CD4-positive, alpha-beta T cell treated with Interleukin-15 for 1 hour (primary cell): ENCODE measurements at places on chromosomes 16 and 17.

DNA sequence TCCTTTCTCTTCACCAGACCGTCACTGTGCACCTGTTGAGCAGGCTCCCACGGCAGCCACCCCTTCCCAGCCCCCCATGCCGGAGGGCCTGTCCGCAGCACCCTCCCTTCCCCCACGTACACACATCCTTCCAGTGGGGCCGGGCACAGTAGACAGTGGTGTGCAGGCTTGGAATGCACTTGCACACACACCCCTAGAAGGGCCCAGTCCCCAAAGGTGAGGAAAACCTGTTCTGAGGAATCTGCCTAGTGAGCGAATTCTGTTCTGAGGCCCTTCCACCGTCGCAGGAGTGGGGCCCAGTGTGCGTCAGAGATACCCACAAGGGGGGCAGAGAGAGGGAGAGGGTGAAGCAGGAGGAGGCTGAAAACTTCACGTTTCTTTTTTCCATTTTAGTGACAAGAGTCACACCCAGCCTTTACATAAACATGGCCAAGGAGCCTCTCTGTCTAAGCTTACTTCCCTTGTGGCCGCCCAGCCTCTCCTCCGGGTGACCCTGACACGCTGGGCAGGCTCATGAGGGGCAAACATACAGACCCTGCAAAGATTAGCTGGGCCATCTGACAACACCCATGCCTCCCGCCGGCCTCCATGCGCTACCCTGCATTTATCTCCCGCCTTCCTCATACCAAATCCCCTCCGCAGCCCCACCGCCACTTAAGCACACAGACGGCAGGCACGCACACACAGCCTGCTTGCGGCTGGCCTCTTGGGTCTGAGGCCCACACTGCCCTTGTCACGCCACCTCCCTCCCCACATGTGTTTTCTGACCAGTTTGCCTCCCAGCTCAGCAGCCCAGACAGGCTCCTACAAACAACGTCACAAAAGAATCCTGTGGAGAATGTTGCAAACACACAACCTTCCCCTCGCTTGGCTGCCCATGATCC is 1.8 kb downstream of the ZBTB4 start:
- peak; percentile 48 for DNase-seq

DNA sequence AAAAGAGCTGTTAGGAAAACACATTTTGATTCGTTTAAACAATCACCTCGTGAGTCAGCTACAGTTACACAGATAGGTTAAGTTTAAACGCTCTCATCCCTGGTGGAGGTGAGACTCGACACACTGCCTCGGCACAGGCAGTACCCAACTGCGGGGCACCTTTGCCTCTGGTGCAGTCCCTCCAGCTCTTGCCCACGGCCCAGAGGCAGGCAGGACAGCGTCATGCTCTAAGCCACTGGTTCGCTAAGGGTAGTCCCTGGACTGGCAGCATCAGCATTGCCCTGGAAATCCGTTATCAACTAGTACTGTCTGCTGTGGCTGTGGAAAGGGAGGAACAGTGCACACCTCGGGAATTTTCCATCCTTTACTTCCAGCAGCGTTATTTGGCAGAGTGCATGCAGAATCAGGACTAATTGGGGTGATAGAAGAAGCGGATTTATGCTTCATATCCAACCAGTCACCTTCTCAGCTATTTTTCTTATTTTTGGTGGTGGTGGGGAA is 3.7 kb upstream of the PIK3R6 start:
- no peak for DNase-seq

DNA sequence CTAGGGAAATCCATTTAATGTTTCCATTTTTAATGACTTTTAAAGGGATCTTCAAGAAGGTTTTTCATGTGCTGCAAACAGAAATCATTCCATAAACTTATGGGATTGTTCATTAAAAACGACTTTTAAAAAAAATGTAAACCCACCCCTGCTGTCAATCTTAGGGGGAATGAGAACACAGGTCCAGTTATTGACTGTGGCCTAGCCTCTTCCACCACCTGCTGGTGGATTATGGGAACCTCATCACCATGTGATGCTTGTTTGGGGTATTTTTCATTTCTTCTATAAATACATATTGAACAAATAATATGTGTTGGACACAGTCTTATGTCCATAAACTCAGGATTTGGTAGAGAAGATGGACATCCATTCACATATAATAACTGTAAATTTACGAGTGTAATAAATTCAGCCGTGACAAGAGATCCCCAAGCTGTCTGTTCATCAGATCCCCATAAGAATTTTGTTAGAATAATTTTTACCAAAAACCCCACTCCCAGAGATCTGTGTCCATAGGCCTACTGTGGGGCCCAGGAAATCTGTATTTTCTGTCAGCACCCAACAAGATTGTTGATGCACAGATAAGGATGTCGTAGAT is 42.0 kb upstream of the TMC5 start:
- DNase-seq: peak; percentile 19

GRCh38 chr16:17024514-17024913 is 446.2 kb downstream of the XYLT1 start:
- no peak for DNase-seq

DNA sequence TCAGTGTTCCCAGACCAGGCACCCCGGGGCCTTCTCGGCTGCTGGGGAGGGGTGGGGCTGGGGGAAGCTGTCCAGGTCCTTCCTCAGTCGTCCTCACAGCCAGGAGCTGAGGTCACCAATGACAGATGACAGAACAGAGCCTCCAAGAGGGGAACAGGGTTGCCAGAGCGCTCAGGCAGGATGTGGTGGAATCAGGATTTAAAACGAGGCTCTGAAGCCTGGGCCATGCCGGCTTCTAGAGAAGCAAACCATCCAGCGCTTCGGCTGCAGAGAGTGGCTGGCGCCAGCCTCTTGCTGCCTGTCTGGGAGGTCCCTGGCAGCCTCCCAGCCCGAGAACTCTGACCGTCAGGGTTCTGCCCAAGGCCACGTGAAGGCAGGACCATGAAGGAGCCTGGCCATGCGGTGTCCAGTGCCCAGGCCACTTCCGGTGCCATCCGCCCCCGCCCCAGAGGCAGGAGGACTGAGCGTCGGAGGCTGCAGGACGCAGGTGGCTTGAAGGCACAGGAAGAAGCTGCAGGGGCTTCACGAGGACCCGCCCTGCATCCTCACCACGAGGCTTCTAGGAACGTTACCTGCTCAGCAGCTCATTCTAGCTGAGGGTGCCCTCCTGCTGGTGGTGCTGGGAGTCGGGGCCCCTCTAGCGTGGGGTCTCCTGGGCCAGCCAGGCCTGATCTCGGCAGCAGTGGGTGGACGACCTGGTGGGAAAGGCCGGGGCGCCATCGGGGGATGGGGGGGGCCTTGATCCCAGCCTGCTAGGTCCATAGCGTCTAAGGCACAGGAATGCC is 78.5 kb downstream of the KLHDC4 start:
- no peak for DNase-seq

GRCh38 chr16:77297996-77298395 is 98.8 kb downstream of the SYCE1L start:
- DNase-seq: no peak

GRCh38 chr17:39018267-39019134 is 51.3 kb upstream of the FBXO47 start:
- DNase-seq: no peak

GRCh38 chr16:27301236-27301861 is 12.4 kb upstream of the IL4R start:
- DNase-seq: no peak

DNA sequence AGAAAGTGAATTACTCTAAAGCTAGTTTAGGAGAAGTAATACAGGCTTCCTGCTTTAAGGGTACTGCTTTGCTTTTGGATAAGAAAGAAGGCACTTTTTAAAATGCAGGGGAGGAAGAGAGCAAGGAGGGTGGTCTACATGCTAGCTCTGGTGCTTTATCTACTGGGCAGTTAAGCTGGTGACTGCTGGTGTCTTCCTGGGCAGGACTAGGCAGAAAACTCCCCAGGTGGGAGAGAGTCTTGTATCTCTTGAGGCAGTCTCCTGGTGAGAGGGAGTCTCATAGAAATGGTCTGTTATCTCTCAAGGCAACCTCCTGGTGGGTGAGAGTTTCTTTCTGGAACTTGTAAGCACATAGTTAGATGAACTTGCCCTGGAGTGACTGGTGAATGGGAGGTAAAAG is 953.9 kb upstream of the GOT2 start:
- no peak for DNase-seq

- no peak for DNase-seq
Observed at GRCh38 chr17:83098241-83099085, 19.1 kb downstream of the METRNL start.

DNA sequence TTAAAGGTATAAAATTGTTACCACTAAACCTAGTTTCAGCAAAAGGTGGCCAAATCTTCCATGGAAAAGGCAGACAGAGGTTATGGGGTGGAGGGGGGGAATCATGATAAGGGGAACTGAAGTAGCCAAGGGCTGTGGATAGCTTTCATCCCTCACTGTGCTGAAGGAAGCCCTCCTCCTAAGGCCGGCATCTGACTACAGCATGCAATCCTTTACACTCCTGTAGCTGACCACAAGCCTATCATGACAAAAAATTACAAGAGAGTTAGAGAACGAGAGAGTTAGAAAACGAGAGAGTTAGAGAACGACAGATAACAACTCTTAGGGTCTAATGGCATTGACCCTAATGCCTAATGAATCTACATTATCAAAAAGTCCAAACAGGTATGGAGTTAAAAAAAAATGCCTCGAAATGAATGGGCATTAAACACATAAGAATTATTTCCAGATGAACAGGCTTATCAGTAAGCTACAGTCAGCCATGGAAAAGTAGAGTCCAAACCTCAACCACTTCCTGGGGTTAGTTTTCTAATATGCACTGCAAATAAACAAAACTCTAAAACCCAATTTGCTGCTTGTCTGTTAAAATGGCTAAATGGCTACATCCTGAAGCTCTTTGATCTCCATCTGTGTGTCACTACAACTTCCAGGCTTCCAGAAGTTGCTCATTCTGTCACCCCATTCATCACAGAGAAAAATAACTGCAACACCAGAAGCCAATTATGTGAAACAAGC is 29.7 kb downstream of the DUSP14 start:
- no peak for DNase-seq

GRCh38 chr16:23670137-23670776 is 8.4 kb upstream of the PLK1 start:
- DNase-seq: no peak

DNA sequence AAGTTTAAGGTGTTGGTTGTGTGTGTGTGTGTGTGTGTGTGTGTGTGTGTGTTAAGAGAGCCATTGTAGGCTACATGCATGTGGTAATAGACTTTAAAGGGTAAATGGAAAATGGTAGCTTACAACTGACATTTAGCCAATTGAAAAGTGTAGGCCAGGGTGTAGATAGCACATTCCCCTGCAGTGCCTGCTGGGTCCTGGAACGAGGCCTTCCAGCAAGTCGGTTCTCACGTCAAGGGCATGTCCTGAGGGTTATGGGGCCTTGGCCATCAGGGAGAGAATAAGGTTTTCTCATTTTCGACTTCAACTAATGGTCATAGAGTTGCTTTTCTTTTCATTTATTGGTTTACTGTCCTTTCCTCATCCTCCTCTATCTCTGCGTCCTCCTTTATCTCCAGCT is 65.1 kb downstream of the RPTOR start:
- DNase-seq: no peak

- DNase-seq: no peak
Observed at GRCh38 chr17:64161380-64162176, 31.6 kb upstream of the ERN1 start.

DNA sequence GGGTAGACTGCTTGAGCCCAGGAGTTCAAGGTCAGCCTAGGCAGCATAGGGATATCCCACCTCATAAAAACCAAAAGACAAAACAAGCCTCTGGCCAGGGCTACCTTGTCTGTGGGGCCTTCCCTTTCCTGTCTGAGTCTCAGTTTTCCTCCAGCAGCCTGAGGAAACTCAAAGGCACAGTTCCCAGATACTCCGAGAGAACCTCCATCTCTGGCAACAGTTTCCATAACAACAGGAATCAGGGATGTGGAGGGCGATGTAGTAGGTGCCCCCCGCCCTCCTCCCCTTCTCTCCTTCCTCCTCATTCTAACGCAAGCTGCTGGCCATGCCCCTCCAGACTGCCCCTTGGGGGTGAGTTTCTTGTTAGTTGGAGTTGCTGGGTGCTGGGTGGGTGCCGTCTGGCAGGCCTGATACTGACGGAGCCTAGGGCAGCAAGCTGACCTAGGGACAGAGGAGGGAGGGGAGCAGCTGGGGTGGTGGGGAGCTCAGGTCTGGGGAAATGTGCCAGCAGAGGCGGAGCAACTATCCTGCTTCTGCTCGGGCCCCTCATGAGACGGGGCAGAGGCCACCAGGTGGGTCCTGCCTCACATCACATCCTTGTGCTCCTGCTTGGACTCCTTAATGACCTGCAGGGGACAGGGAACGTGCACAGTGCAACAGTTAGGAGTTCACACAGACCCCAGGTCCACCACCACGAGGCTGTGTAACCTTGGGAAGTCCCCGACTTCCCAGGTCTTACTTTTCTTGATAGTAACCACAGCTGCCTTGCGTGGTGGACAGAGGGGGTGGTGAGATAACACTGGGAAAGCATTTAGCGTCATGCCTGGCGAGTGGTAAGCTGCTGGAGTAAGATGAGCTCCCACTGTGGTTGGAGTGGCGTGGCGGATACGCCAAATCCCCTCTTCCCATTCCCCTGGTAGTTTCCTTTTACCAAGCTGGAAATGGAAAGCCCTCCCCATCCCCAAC is 7.8 kb upstream of the EFTUD2 start:
- DNase-seq: no peak

DNA sequence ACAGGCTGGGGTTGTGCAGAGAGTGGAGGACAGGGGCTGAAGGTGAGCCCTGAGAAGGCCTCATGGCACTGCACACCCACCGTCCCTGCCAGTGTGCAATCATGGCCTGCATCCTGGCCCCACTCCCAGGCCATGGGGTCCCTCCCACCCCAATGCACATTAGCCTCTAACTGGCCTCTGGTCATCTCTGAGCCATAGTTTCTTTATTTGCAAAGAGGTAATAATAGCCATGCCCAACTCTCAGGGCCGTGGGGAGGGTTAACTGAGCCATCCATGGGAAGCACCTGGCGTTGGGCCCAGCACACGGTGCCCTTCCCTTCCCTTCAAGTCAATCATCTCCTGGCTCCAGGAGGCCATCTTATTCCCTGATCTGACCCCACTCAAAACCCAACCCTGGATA is 10.8 kb upstream of the ITGA3 start:
- DNase-seq: no peak

DNA sequence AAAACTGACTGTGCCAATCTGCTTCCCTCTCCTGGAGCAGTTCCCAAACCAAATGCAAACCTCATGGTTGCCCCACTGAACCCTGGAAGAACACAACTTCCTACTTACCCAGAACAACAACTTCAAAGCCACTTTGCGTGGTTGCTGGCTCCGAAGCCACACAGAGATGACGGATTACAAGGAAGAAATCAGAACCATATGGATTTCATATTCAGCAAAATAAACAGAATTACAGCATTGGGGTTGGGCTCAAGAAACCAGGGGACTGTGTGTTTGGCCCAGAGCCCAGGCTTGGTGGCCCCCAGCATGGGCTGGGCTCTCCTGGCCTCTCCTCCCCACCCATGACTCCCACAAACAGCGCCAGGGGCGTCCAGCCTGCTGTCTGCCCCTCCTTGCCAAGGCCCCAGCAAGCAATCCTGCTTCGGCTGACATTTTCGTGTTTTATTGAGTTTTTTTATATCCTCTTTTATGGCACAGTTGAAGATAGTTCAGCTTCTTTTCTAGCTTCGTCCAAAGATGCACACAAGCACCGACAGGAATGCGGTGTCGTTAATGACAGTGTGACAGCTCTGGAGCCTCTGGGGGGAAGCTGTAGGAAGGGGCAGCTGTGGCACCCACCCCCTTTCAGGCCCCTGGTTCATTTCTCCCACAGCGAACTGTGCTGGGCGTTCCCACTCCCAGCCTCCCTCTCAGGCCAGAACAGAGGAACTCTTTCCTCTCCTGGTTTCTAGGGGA is 137.1 kb downstream of the GAS7 start:
- no peak for DNase-seq
